ENCODE measurements at places on chromosomes 5 and 9.

DNA sequence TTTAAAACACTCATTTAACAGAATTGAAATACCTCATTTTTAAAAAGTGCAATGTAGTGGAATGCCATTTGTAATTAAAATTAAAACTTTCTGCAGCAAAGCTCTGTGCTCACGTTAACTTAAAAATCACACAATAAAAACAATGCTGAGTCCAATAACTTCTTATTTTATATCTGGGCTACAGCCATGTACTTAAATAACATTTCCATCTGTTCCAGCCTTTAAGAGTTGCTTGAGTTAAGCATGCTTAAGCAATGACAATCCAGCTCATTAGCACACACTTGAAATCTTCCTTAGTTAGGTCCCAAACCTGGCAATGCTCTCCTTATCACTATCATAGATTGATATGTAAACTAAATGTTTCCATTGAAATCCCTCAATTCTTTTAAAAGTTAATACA is 132.3 kb upstream of the CDH12 start:
- DNase-seq: no peak

DNA sequence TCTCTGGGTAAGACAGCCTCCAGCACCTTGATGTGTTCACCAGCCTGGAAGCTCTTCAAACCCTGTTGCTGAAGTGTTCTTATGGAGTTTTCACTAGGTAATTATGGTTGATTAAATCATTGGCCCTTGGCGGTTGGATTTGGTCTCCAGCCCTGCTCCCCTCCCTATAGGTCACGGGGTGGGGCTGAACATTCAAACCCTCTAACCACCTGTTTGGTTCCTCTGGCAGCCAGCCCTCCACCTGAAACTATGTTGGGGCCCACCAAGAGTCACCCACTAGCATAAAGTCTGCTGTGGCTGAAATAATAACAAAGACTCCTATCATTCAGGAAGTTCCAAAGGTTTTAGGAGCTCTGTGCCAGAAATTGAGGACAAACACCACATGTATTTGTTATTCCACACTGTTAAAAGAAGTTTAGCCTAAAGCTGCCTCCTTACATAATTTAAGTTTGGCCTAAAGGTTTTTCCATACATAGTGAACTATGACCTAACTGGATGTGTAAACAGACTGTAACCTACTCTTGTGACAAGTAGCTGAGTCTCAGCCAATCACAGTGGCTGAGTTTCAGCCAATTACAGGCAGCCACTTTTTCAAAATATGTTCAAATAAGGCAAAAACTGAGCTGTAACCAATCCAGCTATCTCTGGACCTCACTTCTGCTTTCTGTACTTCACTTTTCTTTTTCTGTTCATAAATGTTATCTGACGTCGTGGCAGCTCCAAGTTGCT is 34.8 kb downstream of the TMEM252 start:
- no peak for DNase-seq

DNA sequence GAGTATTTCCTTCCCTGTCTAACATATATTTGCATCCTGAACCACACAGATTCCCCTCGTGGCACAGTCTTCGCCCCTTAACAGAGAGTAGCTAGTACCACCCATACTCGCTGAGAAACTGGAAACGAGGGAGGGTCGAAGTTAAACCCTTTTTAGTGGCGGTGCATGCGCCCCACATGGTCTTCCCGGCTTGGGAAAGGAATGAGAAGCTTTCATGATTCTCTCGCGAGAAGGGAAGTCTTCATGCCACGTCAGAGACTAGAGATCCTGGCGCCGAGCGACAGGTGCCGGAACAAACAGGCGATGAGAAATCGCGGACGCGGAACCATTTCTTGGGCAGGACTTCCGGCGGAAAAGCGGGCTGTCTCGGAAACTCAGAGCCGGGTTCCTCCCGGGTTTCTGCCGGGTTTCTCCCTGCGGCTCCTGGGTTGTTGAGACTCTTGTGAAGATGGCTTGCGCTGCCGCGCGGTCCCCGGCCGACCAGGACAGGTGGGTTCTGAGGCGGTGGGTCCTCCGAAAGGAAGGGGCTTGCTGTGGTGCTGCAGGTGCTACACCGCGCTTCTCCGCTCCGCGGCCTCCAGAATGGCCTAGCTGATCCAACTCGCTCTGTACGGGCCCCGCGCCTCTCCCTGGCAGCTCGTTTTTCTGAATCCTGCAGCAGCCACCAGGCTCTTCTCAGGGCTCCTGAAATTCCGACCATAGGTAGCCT is at the start of gene SRP19:
Gene SRP19, plus strand, starts transcription at position 359 of the 709 bp plus-strand sequence. Its CDS starts 90 bp downstream, at position 449.
- peak; percentile 91 for DNase-seq

GRCh38 chr9:76109953-76110352 is 219.5 kb downstream of the PCSK5 start:
- DNase-seq: no peak

GRCh38 chr5:50711280-50711679 is 44.8 kb downstream of the PARP8 start:
- DNase-seq: peak; percentile 69

GRCh38 chr9:121718501-121718900 is 67.1 kb downstream of the DAB2IP start:
- no peak for DNase-seq

DNA sequence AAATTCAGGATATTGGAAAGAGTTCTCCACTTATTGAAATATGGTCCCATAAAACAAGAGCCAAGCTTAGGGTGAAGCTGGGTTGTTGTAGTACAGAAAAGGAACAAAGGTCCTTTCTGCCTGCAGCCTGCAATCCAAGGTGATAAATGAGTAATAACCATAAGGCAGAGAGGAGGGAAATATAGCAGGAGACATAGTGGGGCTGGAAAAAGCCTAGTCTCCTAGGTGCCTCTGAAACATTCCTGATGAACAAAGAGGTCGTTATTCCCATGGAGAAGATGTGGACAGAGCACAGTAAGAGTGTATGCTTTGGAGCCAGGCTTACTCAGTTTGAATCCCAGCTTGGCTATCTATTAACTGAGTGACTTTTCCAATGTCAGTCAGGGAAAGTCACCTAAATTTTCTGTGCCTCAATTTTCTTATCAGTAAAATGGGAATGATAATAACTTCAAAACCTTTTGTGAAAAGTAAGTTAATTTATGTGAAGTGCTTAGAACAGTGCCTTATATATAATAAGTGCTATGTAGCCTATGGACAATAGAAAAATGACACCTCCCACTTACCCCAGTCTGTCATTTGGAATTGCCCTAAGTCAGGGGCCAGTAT is 110.8 kb upstream of the GRIN3A start:
- DNase-seq: no peak

GRCh38 chr5:172868924-172869591 is 35.0 kb downstream of the ERGIC1 start:
- DNase-seq: no peak

DNA sequence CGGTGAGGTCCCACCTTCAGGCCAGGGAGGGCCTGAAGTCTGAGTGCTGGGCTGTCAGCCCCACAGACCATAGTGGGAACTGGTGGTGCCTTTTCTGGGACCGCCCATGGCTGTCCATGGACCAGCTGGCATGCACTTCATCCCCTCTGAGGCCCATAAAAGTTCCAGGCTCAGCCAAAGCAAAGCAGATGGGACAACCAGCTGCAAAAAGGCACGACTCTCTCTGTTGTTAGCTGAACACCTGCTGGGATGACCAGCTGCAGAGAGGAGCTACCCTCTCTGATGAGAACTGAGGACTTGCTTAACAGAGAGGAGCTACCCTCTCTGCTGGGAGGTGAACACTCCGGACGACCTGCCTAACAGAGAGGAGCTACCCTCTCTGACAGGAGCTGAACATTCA is 844.3 kb upstream of the DMAC1 start:
- DNase-seq: no peak

GRCh38 chr5:112248623-112249022 is 170.5 kb downstream of the EPB41L4A start:
- DNase-seq: no peak

GRCh38 chr5:62259699-62260250 is 46.2 kb upstream of the KIF2A start:
- no peak for DNase-seq

GRCh38 chr9:110918316-110919049 is 119.8 kb downstream of the LPAR1 start:
- DNase-seq: no peak

DNA sequence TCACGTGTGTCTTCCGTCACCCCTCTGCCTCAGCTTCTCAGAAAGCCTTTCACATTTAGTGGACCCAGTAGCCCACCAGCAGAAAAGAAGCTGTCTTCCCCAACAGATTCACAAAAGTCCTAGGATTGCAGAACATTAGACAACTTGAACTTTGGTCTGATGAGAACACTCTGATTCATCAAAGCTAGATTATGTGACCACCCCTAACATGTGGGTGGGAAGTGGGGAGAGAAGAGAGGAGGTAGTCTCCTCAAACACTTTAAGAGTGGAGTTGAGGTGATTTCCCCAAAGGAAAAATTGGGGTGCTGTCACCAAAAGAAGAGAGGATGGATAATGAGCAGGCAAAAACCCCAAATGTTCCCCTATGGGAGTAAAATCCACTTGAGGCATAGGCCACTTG is 41.4 kb upstream of the SMIM23 start:
- DNase-seq: no peak

- no peak for DNase-seq
These were observed 17.9 kb downstream of the HNRNPK start for GRCh38 chr9:83962165-83962564.

- no peak for DNase-seq
These were observed 13.8 kb downstream of the NAIP start for GRCh38 chr5:71011194-71011792.

GRCh38 chr9:19451240-19452087 is 42.7 kb downstream of the ACER2 start:
- DNase-seq: no peak

- no peak for DNase-seq
These were observed 15.6 kb upstream of the TJP2 start for GRCh38 chr9:69158471-69158870.

DNA sequence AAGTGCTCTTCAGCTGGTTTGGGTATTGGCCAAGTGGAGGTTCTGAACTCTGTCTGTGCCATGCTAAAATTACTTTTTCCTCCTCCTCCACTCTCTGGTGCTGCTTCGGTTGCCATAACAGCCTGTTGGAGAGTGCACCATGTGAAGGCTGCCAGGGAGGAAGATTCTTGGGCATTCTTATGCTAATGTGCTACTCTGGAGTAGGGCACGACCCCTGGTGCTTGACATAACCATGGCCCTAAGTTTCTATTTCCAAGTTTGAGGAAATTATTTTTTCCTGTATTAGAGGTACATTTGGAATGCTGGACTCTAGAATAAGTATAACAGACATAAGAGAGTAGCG is 111.6 kb downstream of the ARHGAP26 start:
- DNase-seq: no peak

DNA sequence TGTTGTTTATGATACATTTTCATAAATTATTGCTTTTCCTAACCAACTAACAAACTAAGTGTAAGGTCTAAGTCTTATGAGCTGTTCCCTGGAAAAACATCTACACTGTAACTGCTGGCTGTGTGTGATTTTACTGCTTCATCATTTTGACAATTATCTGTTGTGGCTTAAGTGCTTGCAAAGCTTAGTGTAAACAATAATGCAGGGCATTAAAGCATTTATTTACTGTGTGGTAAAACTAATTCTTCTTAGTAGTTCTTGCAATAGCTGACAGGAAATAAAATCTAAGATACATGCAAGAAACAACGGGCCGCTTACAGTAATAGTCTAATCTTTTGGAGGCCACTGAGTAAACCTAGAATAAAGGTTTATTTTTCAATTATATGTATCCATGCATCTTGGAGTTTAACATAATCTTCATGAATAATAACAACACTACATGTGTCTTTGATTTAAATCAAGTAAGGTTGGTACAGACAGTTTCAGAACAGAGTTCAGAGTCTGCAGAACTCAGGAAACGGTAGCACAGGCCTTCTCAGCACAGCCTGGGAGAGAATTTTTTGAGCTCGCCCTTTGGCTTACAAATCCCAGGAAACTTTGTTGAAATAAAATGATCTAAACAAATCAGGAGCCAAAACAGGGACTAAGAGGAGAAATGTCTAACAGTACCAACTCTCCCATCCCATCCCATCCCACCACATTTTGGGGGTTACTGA is 473.1 kb downstream of the NR2F1-AS1 start:
- DNase-seq: no peak

DNA sequence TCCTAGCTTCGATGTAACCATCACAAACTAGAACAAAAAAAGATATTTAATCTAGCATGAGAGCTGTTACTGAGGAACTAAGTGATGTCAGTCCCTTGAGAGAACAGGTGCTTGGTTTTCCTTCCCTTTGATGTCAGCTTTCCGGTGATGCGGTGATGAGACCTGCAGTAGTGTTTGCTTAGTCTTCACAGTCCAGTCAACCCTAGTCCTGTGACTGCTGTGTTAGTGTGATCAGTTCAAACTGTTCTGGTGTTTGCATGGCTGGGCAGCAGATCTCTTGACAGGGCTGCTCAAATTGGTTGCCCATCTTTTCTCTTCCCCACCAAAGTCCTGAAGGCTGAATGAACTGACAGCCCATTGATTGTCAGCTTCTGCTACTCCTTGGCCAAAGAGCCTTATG is 608.6 kb upstream of the DAB2 start:
- peak; percentile 32 for DNase-seq

DNA sequence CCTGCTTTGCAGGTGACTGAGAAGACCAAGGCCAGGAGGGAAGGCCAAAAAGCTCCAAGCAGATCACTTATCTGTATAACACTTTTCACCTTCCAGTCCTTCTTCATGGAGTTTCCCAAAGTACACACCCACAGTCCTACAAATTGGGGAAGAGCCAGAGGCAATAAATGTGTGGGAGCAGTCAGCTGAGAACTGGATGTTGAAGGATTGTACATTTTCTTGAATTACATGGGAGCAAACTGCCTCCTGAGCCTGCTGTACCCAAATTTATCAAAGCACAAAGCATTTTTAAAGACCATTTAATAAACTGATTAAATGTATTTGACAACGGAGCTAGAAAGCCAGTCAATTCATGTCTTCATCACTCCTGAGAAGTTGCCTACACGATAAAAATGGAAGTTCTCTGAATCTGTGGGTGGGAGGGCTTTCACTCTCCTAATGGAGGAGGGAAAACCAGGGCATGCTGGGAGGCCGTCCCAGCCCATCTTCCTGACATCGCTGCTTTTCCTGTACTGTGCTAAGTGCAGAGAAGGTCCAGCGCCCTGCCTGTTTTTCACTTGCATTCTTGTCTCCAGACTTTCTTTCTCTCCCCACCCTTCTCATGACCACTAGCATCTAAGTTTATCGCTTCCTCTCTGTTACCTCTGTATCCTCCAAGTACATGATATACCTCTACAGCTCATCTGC is 79.0 kb downstream of the KCNIP1 start:
- DNase-seq: no peak

DNA sequence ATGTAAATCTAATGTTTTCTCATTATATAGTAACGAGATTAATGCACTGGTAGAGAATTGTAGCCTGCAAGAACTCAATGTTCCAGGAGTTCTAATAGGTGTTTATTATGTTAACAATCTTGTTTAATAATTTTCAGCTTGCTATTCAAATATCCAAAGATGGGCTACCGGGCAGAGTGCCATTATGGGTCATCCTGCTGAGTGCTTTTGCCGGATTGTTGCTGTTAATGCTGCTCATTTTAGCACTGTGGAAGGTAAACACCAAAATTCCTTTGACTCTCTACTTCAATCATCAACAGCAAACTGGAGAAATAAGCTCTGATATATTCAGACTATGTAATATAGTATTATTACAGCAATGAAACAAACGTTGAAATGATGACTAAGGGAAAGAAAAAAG is 41.9 kb upstream of the ITGA2 start:
- no peak for DNase-seq
